ENCODE measurements at places on chromosomes 2 and 18.

GRCh38 chr2:237662671-237663093 is 35.3 kb downstream of the LRRFIP1 start:
- no peaks in the 10 kb centered on the region for H3K27me3 ChIP-seq
- H3K4me1 ChIP-seq, result peaks cover 36% of the 10 kb centered on the region
- peak overlapping the region; percentile 84 for H3K27ac ChIP-seq

GRCh38 chr2:130720528-130720927 is 8.3 kb upstream of the GPR148 start:
- H3K27me3 ChIP-seq, result no peaks in the 10 kb centered on the region
- no peaks in the 10 kb centered on the region for H3K4me1 ChIP-seq
- H3K4me3 ChIP-seq, result no peak overlapping the region
- no peak for DNase-seq
- H3K27ac ChIP-seq, result no peak overlapping the region

DNA sequence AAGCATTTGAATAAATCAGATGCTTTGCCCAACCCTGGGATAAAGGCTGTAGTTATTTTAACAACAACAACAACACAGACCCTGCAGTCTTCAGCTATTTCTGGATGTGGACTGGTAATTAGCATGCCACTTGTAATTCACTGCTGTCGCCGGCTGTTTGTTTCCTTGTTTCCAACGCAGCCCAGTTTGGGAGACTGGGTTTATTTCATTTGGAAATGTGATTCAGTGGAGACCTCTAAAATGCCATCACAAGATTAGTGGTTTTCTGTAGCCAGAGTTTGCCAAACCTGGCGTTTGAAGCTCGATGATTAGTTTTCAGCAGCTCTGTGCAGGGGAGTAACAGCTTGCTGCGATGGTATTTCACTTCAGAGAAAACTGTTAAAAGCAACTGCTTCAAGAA is 83.5 kb downstream of the LDLRAD4 start:
- H3K4me1 ChIP-seq, result peaks cover 23% of the 10 kb centered on the region
- H3K27ac ChIP-seq, result no peak overlapping the region
- DNase-seq, result no peak

GRCh38 chr2:14942987-14943386 is 310.5 kb downstream of the LRATD1 start:
- no peak for DNase-seq
- H3K4me1 ChIP-seq, result no peaks in the 10 kb centered on the region
- no peaks in the 10 kb centered on the region for H3K36me3 ChIP-seq
- H3K27me3 ChIP-seq, result no peaks in the 10 kb centered on the region
- H3K27ac ChIP-seq, result no peak overlapping the region

DNA sequence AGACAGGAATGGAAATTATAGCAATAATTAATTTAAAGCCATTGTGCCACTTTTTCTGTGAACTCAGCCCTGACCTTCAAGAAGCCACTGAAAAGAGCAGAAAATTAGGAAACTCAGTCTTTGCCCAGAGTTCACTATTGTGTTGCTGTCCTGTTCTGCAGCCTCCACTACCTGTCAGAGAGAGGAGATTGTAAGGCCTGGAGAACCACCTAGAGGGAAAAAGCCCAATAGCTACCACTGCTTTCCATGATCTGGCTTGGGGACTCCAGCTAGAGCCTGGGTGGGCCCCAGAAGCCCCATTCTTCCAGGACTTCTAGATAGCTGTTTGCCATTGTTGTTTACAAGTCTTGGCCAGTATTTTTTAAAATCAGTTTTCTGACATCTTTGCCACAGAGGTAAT is 176.1 kb upstream of the KLF7 start:
- DNase-seq, result no peak
- H3K36me3 ChIP-seq, result no peaks in the 10 kb centered on the region
- H3K27ac ChIP-seq, result no peak overlapping the region
- H3K4me3 ChIP-seq, result no peak overlapping the region

GRCh38 chr2:239532250-239532649 is 131.4 kb upstream of the HDAC4 start:
- no peak for DNase-seq
- peaks cover 8% of the 10 kb centered on the region for H3K4me1 ChIP-seq
- no peaks in the 10 kb centered on the region for H3K36me3 ChIP-seq
- H3K27ac ChIP-seq, result no peak overlapping the region
- H3K4me3 ChIP-seq, result no peak overlapping the region

DNA sequence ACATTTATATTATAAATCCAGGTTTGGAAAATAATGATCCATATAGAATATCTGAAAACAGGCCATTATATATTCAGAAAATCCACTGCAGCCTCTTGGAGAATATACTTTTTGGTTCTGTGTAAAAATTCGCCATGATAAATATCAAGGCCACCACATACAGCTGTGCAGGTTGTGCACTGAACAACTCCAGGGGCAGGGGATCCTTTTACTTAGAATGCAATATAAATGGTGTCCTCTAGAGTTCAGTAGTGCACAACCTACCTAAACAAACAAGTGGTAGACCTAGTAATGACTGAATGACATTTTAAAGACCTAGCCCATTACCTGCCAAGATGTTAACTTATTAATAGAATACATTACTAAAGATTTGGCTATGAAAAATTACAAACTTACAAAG is 22.4 kb downstream of the MOGAT1 start:
- no peaks in the 10 kb centered on the region for H3K4me1 ChIP-seq
- DNase-seq, result no peak
- no peaks in the 10 kb centered on the region for H3K36me3 ChIP-seq
- no peaks in the 10 kb centered on the region for H3K27me3 ChIP-seq

GRCh38 chr2:215466097-215466909 is 30.4 kb upstream of the FN1 start:
- DNase-seq, result no peak
- no peaks in the 10 kb centered on the region for H3K27me3 ChIP-seq
- no peaks in the 10 kb centered on the region for H3K4me1 ChIP-seq
- peak overlapping the region; percentile 18 for H3K27ac ChIP-seq

- H3K27me3 ChIP-seq, result no peaks in the 10 kb centered on the region
- DNase-seq, result no peak
- H3K27ac ChIP-seq, result no peak overlapping the region
- no peaks in the 10 kb centered on the region for H3K4me1 ChIP-seq
- H3K36me3 ChIP-seq, result no peaks in the 10 kb centered on the region
- H3K4me3 ChIP-seq, result no peak overlapping the region
Observed at GRCh38 chr2:192286093-192286701, 91.5 kb upstream of the TMEFF2 start.

- H3K4me1 ChIP-seq, result no peaks in the 10 kb centered on the region
- H3K27me3 ChIP-seq, result no peaks in the 10 kb centered on the region
- DNase-seq, result peak; percentile 29
- H3K36me3 ChIP-seq, result no peaks in the 10 kb centered on the region
- no peak overlapping the region for H3K27ac ChIP-seq
Observed at GRCh38 chr2:182642328-182642727, 73.7 kb upstream of the DNAJC10 start.

GRCh38 chr2:166384774-166385173 is 9.0 kb upstream of the SCN9A start:
- no peaks in the 10 kb centered on the region for H3K36me3 ChIP-seq
- no peak overlapping the region for H3K4me3 ChIP-seq
- DNase-seq, result no peak
- no peaks in the 10 kb centered on the region for H3K4me1 ChIP-seq

DNA sequence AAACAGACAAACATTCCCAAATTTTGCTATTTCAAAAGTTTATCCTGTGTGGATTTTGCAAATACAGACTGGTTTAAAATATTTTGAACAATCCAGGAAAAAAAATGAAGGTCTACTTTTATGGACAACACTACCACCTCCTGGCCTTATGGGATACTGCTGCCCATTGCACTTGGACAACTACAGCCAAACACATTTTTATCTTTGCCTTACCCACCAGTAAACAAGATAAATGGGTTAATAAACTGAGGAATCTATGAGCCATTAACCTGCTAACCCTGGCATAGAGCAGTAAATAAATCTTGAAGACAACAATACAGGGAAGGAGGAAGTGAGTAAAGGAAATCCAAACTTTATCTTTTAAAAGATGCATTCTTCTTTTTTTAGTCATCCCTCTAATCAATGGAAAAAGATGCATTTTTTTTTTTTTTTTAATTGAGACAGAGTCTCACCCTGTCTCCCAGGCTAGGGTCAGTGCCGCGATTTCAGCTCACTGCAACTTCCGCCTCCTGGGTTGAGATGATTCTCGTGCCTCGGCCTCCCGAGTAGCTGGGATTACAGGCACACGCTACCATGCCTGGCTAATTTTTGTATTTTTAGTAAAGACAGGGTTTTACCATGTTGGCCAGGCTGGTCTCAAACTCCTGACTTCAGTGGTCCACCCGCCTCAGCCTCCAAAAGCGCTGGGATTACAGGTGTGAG is 2.1 kb upstream of the SPIRE1 start:
- no peak overlapping the region for H3K27ac ChIP-seq
- H3K4me3 ChIP-seq, result no peak overlapping the region
- H3K27me3 ChIP-seq, result no peaks in the 10 kb centered on the region
- no peak for DNase-seq
- no peaks in the 10 kb centered on the region for H3K36me3 ChIP-seq
- H3K4me1 ChIP-seq, result peaks cover 11% of the 10 kb centered on the region

DNA sequence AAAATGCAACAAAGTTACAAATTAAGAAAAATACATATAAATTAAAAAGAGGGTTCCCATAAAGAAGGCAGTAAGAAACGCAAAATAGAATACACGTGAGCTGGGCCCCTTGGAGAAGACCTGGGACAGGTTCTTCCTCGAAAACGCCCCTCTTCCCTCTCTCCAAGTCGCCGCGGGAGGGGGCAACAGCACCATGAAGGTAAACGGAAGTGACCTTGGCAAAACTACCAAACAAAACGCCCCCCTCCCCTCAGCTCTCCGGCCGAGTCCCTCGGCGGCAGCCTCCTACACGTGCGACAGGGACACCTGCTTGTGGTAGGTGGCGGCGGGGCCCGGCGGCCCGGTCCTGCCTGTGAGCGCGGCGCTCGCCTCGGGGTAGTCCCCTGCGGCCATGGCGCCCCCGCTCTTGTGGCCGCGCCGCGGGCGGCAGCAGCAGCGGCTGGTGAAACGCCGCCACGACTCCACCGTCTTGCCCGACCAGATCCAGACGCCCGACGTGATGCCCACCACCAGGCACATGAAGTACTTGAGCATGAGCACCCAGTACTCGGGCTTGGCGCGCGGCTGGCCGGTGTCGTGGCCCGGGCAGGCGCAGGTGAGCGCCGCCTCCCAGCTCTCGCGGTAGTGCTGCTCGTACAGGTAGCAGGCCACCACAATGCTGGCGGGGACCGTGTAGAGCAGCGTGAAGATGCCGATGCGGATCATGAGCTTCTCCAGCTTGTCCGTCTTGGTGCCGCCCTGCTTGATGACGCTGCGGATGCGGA is 2.8 kb downstream of the FZD5 start:
- H3K27ac ChIP-seq, result no peak overlapping the region
- H3K36me3 ChIP-seq, result no peaks in the 10 kb centered on the region
- peaks cover 45% of the 10 kb centered on the region for H3K4me1 ChIP-seq

DNA sequence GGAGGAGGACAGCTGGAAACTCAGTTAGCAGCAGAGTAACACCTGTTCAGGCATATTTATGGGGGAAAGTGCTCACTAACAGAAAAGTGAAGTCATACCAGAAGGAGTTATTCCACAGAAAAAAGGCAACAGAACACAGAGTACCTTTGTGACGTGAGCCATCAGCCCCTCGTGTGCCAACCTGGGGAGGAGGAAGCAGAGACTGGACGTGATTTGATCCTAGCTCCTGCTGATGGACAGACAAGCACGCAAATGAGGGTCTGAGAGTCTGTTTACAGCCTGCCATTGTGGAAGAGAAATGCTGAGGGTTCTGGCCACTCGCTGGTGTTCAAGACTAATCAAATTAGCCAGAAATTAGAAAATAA is 120.7 kb downstream of the ZNF521 start:
- H3K27ac ChIP-seq, result peak overlapping the region; percentile 57
- H3K36me3 ChIP-seq, result no peaks in the 10 kb centered on the region
- H3K4me3 ChIP-seq, result no peak overlapping the region
- H3K4me1 ChIP-seq, result peaks cover 33% of the 10 kb centered on the region
- H3K27me3 ChIP-seq, result no peaks in the 10 kb centered on the region
- DNase-seq, result peak; percentile 10

GRCh38 chr2:189088591-189089205 is 90.9 kb downstream of the COL5A2 start:
- H3K36me3 ChIP-seq, result no peaks in the 10 kb centered on the region
- H3K27ac ChIP-seq, result no peak overlapping the region
- H3K4me3 ChIP-seq, result no peak overlapping the region
- no peaks in the 10 kb centered on the region for H3K27me3 ChIP-seq

GRCh38 chr2:165631089-165631488 is 161.6 kb downstream of the CSRNP3 start:
- no peak for DNase-seq
- H3K27me3 ChIP-seq, result no peaks in the 10 kb centered on the region
- H3K27ac ChIP-seq, result no peak overlapping the region
- H3K36me3 ChIP-seq, result no peaks in the 10 kb centered on the region

DNA sequence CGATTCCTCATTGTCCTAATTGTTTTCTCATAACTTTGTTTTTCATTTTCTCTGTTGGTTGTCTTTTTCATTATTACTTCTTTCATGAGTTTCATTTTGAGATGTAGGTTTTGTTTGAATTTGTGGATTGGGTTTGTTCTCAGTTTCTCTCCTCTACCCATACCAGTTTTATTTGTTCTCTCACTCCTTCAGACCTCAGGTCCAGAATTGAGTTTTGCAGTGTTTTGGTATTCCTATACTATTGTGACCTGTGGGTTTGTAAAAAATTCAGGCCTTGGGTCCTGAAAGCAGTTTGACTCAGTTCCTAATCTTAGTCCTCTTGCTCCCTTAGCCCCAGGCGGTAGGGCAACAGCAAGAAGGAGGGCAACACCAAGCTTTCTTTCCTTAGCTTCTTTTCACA is 28.3 kb upstream of the UBE2E3 start:
- no peaks in the 10 kb centered on the region for H3K27me3 ChIP-seq
- H3K4me3 ChIP-seq, result no peak overlapping the region
- no peak for DNase-seq

DNA sequence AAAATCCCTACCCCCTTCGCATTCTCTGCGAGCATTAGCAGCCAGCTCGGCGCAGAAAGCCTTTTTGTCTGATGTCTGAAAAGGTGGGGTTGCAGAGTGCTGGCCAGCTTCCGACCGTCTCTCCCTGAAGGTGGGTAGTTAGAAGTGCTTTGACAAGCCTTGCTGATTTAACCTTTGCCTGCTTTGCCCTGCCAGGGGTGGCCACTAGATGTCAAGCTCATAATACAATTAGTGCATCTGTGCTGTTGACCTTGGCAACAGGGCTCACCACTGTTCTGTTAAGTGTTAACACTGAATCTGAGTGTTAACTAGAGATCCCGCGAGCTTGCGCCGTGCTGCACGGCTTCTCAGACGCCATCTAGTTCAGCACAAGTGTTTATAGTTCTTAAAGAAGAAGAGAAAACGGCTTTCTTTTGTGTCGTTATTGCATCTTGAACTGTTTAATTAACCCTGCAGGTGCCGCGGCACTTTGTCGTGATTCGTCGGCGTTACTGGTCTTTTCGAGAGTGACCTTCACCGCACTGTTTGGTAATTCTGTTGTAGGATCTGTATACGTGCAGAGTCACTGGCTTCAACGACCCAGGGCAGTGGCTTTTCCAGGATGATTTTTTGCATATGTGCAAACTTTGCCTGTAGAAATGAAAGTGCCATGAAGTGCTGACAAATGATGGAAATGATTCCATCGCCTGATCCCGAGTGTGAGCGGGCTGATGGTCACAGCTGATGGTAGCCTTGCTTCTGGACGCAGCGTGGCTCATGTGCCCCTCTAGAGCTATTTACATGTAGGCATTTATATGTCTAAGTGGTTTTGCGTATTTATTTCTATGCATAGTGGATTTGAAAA is 5.5 kb downstream of the SALL3 start:
- no peaks in the 10 kb centered on the region for H3K4me1 ChIP-seq
- H3K27me3 ChIP-seq, result peaks cover 96% of the 10 kb centered on the region
- no peak for DNase-seq
- no peak overlapping the region for H3K27ac ChIP-seq

GRCh38 chr18:2168022-2168421 is 403.3 kb downstream of the METTL4 start:
- no peak overlapping the region for H3K4me3 ChIP-seq
- DNase-seq, result no peak
- no peaks in the 10 kb centered on the region for H3K27me3 ChIP-seq
